Dermis microvascular lymphatic vessel endothelial cell (primary cell): ENCODE measurements at places on chromosomes 6 and 20.

DNA sequence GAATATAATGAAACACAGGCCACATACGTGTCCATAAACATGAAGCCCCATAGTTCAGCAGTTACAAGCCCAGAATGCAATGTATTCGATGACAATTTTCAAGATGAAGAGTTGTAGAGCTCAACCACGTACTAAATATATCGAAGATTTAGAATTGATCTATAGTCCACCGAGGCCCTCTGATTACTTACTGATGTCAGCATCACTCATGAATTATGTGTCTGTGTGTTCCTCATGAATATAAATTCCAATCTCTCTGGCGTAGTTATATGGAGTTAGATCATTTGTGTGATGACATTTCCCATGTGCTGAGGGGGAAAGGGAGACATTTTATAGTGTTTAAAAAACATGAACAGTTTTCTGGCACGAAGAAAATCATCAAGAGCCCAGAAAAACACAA lies 97.5 kb downstream of the PFDN4 start:
- DNase-seq, result no peak

GRCh38 chr20:37915434-37915787 lies 12.5 kb downstream of the VSTM2L start:
- no peak for DNase-seq

GRCh38 chr6:44375071-44375470 lies 12.4 kb upstream of the CDC5L start:
- DNase-seq, result no peak

DNA sequence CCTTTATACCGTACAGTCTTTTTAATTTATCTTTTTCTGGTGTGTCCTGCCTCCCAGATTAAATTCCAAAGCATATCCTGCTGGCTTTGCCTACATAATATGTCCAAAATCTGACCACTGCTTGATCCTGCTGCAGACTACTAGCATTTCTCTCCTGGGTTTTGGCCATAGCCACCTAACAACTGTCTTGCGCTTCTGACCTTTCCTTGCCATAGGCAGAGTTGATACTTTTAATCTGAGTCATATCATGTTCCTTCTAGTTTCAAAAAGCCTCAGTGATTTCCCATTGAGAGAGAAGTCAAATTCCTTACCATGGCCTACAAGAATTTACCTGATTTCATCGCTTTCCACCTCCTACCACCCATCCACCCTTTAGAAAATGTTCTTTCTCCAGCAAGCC lies 104.8 kb downstream of the BCKDHB start:
- DNase-seq, result no peak

- no peak for DNase-seq
Measured at GRCh38 chr20:26347396-26347795, 650.7 kb upstream of the ZNF337 start.

DNA sequence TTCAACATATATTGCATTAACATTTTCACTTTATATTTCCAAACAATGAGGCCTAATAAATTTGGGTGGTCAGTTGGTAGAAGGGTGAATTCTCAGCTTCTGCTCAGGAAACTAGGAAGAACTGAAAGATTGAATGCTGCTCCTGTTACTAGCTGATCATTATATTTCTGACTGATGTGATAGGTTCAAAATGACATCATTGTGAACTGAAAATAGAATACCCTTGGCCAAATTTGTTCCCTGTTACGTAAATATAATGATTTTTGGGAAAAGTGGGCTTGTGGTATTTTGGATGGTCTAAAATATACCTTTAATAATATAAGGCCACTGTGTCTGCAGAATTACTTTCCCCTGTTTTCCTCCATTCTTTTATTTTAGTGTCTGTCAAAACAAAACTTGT lies 2.8 kb downstream of the UST start:
- no peak for DNase-seq

- DNase-seq, result no peak
Measured at GRCh38 chr6:79526897-79527296, 10.3 kb downstream of the LCA5 start.

GRCh38 chr6:18506382-18507017 lies 119.3 kb downstream of the RNF144B start:
- no peak for DNase-seq

DNA sequence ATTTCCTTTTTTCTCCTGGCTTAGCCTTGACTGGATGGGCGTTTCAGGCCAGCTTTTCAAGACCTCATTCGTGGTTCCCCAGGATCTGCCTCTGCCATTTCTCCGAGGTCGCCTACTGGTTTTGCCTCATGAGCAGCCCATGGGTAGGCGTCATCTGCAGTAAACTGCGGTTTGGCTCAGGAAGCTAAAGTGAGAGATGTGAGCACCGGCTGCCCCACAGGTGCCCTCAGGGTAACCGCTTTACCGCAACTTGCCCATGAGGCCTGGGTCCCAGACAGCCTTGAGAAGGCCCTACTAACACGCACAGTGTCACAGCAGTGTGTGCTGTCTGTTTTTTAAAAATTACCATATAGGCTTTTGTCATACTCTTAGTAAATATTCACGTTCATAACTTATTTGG lies 53.4 kb upstream of the TBXT start:
- no peak for DNase-seq

DNA sequence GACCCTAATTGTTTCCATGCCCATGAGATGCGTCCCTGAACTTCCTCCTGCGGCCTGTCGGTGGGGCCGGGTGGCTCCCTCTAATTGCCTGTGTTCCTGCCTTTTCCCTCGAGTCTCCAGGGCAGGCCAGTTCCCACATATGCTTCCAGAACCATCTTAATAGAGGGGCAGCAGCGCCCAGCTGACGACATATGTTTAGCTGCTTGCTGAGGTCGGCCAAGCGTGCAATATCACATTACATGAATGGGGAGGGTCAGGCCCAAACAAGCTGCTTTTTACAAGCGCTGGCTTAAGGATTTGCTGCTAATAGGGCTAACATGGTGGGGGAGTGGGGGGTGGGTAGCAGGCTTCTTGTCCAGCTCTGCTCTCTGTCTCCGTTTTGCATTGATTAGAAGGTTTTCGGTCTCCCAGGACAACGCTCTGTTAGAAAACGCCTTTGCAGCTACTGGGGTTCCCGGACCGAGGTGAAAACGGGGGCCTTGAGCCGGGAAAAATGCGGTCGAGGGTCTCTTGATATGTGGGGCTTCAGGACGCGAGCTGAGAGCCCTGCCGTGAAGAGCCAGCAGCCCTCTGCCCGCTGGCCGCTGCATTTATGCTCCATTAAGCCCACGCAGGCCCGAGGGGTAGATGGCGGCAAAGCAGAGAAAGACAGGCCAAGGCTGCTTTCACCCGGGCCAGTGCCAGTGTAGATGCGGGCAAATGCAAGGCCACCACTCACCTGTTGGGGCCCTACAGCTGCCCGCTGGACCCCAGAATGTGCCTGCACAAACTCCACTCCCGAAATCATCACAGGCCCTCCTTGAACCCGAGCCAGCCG lies 308.5 kb downstream of the BMP7 start:
- DNase-seq, result no peak

DNA sequence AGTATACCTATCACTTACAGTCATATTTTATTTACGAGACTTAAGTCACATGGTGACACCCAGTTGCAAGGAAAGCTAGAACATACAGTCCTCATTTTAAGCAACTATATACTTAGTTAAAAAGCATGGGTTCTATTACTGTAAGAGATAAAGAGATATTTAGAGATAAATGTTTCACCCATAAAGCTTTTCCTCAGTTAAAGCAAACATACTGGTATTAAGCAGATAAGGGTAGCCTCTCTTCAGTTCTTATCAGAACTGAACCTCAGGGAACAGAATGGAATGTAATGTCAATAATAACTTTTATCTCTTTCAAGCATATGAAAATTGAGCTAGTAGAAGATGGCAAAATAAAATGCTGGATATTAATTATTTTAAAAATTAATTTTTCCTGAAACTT lies 9.9 kb upstream of the ASCC3 start:
- DNase-seq, result no peak

DNA sequence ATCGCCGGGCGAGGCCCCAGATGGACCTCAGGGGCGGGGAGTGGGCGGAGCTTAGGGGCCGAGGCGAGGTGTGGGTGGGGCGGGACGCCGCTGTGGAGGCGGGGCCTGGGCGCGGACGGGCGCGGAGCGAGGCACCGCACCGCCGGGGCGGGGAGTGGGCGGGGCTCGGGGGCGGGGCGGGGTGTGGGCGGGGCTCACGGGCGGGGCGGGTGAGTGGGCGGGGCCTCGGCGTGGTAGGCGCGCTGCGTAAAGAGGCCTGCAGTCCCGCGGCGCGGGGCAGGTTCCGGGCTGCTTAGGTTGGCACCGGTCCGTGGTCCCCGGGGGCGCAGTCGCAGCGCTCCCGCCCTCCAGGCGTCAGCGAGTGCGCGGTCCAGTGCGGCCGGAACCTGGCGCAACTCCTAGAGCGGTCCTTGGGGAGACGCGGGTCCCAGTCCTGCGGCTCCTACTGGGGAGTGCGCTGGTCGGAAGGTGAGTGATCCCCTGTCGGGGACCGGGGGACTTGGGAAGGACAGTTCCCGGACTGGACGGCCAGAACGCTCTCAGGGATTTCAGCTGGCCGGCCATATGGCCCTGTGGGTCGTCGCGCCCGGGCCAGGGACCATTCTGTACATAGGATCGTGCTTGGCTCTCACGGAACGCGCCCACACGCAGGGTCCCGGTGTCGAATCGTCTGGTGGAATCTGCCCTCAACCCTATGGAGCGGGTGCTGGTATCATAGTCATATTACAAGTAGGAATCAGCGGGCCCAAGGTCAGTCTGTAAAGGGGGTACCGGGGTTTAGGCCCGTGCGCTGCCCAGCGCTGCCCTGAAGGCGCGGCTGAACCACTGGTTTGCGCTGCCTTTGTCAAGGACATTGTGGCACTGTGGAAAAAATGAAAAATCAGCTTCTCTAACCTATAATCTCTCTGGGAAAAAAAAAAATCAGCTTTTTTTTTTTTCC lies at the start of gene NQO2:
TSS of gene NQO2 (plus strand) at position 277 of the 940 bp plus-strand sequence. CDS start 6,659 bp downstream, outside the sequence.
- DNase-seq, result peak; percentile 87

DNA sequence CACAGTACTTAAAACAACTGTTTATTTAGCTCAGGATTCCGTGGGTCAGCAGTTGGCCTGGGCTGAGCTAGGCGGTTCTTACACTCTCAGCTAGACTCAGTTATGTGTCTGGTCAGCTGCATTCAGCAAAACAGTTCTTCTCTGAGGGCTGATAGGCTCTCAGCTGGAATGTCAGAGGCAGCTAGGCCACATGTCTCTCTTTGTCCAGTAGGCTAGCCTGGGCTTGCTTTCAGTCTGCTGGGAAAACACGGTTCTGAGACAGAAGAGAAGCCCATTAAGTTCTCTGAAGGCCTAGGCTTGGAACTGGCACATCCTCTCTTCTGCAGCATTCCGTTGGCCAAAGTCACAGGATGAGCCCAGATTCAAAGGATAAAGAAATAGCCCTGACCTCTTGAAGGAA lies 65.6 kb downstream of the TULP4 start:
- DNase-seq, result no peak
